ENCODE measurements at places on chromosomes 4 and X.
A peak's percentile ranks its signal among the peaks of the same experiment; 100 is the strongest.

- DNase-seq, result no peak
These were observed 47.4 kb upstream of the ZNF518B start for GRCh38 chr4:10504570-10505179.

- no peak for DNase-seq
These were observed 2.1 kb upstream of the CCNG2 start for GRCh38 chr4:77154761-77155499.

DNA sequence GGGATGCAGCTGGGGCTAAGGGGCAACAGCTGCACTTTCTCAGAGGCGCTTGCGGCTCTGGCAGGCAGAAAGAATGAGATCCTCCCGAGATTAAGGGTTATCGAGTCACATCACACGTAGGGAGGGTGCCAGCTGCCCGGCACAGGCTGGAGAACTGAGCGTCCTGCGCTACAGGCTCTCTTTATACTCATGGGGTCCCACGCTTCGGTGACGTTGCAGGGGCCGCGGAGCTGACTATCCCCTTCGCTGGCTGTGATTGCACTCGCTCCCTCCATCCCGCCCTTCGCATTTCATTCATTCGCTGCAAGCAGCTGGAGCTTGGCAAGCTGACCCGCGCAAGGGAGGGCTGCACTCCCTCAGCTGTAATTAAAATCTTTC is at the start of gene TACR3:
TACR3 (minus strand) TSS at position 156 of the 378 bp plus-strand sequence. CDS start 310 bp downstream, outside the sequence.
- DNase-seq, result peak; percentile 53

DNA sequence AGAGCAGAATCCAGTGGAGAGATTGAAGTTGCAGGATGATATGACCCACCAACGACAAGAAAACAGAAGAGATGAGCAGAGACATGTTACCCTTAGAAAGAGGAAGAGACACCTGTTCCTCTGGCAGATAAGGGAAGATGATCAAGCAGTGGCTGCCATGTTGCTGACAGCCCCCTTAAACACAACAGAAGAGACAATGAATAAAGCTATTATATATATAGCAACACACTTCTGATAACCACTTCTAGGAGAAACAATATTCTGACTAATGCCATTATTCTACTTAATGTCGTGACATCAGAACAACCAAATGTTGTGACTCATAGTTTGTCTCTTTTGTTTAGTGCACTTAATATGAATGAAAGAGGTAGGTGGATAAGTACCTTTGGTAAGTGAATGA is 44.9 kb downstream of the SH3RF1 start:
- DNase-seq, result no peak

DNA sequence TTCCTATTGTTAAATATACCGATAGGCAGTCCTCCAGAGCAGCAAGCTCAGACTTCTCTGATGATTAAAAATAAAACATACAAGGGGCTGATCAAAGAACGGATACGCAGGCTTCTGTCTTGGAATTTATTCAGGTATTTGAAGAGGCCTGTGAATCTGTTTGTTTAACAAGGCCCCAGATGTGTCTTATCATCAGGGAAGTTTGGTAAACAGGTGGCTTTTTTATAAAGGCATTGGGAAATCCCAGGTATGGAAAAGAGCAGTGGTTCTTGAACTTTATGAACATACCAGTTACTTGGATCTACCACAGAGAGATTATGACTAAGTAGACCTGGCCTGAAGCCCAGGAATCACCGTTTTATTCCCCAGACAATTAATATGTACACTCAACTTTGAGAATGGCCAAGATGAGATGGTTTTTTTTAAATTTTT is 47.9 kb downstream of the SOWAHB start:
- DNase-seq, result no peak

DNA sequence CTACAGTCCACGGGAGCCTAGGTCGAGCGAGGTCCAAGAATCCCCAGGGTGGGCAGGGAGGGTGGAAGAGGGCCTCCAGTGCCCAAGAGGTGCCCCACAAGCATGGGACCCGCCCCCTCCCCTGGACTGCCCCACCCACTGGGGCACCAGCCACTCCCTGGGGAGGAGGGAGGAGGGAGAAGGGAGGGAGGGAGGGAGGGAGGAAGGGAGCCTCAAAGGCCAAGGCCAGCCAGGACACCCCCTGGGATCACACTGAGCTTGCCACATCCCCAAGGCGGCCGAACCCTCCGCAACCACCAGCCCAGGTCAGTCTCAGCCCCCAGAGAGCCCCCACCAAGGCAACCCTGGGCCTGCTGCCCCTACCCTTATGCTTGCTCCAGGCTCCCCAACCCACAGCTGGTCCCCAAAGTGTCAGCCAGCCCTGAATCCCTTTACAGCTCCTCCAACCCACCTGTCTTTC is at the start of gene GATA1:
GATA1 (plus strand) TSS at position 250 of the 460 bp plus-strand sequence. CDS start 4,520 bp downstream, outside the sequence.
- DNase-seq, result no peak

DNA sequence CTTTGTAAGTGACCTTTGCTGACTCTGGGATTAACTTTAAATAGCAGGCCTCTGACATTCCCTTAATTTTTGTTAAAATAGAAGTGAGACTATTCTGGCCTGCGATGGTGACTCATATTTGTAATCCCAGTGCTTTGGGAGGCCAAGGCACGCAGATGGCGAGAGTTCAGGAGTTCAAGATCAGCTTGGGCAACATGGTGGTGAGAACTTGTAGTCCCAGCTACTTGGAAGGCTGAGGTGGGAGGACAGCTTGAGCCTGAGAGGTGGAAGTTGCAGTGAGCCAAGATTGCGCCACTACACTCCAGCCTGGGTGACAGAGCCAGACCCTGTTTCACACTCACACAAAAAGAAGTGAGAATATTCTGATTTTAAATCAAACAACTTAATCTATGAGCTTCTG is 27.3 kb downstream of the ZNF330 start:
- no peak for DNase-seq

- no peak for DNase-seq
These were observed 45.6 kb downstream of the GABRA3 start for GRCh38 chrX:152405561-152405960.

GRCh38 chr4:164204434-164204833 is 549.5 kb upstream of the SMIM31 start:
- no peak for DNase-seq

GRCh38 chrX:40908857-40909475 is 173.6 kb upstream of the MED14 start:
- no peak for DNase-seq

- DNase-seq, result no peak
These were observed 51.9 kb upstream of the HUWE1 start for GRCh38 chrX:53738370-53738906.

DNA sequence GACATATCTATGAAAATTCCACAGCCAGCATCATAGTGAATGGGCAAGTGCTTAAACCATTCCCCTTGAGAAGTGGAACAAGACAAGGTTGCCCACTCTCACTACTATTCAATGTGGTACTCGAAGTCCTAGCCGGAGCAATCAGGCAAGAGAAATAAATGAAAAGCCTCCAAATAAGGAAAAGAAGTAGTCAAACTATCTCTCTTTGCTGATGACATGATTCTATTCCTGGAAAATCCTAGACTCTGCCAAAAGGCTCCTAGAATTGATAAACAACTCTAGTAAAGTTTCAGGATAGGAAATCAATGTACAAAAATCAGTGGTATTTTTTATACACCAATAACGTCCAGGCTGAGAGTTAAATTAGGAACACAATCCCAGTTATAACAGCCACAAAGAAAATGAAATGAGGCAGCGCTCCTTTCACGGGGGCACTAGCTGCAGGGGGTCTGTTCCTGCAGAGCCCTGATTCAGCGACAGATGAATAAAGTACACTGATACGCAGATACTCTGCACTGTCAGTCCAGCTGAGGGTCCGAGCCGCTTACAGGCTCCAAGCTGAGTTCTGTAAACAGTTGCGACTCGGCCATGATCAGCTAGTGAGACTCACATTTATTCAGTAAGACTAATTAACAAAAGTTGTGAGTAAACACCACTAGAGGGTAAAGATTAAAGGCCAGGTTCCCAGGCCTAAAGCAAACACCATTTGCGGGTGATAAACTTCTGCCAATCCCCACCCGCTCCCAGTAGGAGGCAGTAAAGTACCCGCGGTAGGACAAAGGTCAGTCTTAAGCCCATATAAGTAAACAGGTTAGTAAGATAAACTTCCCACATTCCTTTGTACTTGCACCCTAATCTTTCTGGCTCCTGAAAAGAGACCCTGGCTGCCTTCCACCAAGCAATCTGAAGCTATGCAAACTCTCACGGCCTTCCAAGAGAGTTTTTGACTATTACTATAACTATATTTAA is 290.6 kb upstream of the GRID2 start:
- no peak for DNase-seq

GRCh38 chrX:134544135-134544512 is 84.2 kb downstream of the HPRT1 start:
- DNase-seq, result no peak

DNA sequence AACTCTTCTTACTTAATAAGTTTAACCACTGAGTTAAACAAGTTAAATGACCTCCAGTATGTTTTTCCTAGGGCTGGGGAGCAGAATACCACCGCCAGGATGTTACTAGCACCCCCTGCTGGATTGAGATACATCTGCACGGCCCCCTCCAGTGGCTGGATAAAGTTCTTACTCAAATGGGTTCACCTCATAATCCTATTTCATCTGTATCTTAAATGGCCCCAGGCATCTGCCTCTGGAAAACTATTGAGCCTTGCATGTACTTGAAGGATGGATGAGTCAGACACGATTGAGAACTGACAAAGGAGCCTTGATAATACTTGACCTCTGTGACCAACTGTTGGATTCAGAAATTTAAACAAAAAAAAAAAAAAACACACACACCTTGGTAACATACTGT is 61.5 kb upstream of the MMAA start:
- peak; percentile 50 for DNase-seq

DNA sequence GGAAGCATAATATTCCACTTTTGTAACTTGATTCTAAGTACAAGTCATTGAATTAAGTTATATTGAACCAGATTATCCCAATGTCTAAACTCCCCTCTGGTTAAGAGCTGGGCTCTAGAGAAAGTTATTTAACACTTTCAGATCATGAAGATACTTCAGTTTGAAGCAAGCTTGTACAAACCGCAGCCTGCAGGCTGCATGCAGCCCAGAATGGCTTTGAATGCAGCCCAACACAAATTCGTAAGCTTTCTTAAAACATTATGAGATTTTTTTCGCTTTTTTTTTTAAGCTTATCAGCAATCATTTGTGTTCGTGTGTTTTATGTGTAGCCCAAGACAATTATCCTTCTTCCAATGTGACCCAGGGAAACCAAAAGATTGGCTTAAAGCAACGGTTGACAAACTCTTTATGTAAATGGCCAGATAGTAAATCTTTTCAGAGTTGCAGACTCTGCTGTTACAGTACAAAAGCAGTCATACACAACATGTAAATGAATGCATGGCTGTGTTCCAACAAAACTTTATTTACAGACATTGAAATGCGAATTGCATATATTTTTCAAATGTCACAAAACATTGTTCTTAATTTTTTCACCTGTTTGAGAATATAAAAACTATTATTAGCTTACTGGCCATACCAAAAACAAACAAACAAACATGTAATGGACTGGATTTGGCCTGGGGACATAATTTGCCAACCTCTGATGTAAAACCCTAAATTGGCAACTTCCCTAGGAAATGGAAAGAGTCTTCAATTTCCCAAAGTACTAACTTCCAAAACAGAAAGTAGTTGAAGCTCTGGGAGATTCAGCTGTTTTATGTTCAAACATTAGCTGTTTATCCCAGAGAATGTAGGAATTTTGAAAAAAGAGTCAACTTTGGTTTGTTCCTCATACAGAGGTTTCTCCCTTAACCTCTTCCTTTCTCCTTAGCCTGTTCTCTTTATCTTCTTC is 201.1 kb upstream of the MBNL3 start:
- DNase-seq, result no peak

DNA sequence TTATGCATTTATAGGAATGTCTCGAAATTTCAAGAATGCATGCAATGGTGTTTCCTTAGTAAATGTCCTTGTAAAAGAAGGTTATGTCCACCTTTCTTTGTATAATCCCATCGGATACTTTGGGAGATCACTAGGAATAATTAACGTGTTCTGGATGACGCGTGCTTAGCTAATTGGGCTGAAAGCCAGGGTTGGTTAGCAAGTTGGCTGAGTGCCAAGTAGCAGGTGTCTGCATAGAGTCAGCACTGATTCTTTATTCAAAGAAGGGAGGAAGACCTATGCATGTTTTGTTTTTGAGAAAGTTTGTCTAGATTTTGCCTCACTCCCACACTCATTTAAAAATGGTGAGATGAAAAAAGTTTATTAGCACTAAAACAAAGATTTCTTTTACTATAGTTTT is 144.6 kb downstream of the SOX3 start:
- no peak for DNase-seq

- no peak for DNase-seq
These were observed 152.2 kb downstream of the STK32B start for GRCh38 chr4:5203309-5203992.

GRCh38 chr4:14924076-14924811 is 78.0 kb upstream of the CPEB2 start:
- no peak for DNase-seq

GRCh38 chr4:110850461-110851442 is 227.9 kb upstream of the PITX2 start:
- no peak for DNase-seq

DNA sequence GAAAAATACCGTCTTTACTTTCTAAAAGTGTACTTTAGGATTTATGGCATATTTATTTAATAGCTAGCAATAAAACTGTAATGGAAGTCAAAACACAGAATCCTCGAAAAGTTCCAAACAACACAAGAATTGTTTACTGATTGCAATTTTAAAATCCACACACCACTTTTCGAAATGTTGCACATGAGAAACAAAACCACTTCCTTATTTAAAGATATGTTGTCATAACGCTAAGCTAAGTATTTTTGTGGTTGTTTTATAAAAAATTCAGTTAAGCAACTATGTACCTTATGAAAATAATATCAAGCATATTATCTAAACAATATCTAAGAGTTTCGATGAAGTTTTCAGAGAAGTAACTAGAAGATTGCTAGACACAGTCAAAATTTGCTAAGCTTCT is 344 bp downstream of the TMPRSS11D start:
- no peak for DNase-seq

DNA sequence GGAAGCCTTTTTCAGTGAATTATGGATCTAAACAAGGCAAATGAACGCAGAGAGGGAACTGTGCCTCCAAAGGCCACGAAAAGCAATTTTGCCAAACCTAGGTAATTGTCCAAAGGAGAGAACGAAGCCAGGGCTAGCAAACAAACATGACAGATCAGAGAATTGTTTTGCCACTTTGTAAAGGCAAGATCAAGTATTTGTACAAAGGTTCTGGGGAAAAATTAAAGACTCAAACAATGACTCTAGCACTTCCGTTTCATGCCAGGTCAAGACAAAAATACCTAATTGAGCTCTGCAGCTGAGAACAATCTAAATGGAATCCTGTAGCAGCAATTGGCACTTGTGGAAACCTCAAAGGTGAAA is 8.5 kb downstream of the RBM47 start:
- DNase-seq, result no peak

GRCh38 chrX:147741776-147742175 is 169.9 kb upstream of the FMR1 start:
- DNase-seq, result no peak

- no peak for DNase-seq
These were observed 27.1 kb upstream of the MAP9 start for GRCh38 chr4:155403886-155404285.

- DNase-seq, result no peak
These were observed 782.2 kb downstream of the ARAP2 start for GRCh38 chr4:35461931-35462659.

Measured in heart left ventricle (tissue), 16 donors.